ENCODE measurements at places on chromosomes 5 and 9. TPM values are rescaled to one million over a fixed set of nuclear protein-coding genes. Genes with fewer than 3 reads are reported as not detected.

ELL2 gene
- 15.0 TPM for total RNA-seq

- H3K27ac ChIP-seq = no peak overlapping the region
- H3K4me3 ChIP-seq = no peak overlapping the region
- no peak for DNase-seq
- no peaks in the 10 kb centered on the region for H3K36me3 ChIP-seq
- peaks cover 2% of the 10 kb centered on the region for H3K27me3 ChIP-seq
- H3K4me1 ChIP-seq = no peaks in the 10 kb centered on the region
Measured at GRCh38 chr5:58499941-58500340, 8.7 kb downstream of the GAPT start.

LCN9 gene
- total RNA-seq = not detected

- H3K27ac ChIP-seq = no peak overlapping the region
- H3K36me3 ChIP-seq = no peaks in the 10 kb centered on the region
- H3K27me3 ChIP-seq = no peaks in the 10 kb centered on the region
Measured at GRCh38 chr5:120083851-120084542, 380.1 kb upstream of the PRR16 start.

MIGA2 gene
- total RNA-seq = 66.0 TPM

DNA sequence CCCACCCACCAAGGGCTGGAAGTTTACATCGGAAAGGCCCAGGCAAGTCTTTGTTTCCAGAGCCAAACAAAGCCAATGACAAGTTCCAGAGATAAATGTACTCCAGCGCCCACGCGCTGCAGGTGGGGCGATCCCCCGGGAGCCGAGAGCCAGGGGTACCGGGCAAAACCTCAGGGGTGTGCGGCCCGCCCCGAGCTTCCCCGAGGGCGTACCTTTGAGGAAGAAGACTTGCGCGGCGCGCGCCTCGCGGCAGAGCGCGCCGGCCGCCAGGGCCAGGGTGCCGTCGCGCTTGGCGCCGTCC, 671 bp downstream of the DUSP1 start:
- H3K36me3 ChIP-seq = peaks cover 14% of the 10 kb centered on the region
- DNase-seq = no peak
- H3K27me3 ChIP-seq = no peaks in the 10 kb centered on the region
- peak overlapping the region; percentile 89 for H3K4me3 ChIP-seq
- H3K27ac ChIP-seq = peak overlapping the region; percentile 77

DNA sequence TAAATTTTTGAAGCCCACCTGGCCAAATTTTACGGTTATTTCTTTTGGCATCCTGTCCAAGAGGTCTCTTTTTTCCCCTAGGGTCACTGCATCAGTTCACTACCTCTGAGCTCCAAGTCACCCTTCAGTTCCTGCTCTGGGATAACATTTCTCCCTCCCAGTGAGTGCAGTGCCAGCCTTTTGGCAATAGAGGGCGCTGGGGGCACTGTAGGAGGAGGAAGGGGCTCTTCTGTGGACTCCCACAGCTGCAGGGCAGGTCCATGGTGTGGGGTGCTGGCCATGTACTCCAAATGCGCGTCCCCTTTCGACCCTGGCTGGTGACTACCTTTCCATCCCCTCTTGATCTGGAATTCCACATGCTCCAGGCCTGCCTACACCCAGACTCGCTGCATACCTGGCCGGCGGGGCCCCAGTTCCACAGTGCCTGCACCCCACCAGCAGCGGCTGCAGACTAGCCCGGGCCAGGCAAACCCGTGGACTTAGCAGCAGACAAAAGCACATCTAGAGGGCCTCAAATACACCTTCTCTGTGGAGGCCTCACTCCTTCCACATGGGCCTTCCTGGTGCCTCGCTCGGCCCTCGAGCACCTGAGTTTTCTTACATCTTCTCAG, 20.3 kb upstream of the NINJ1 start:
- DNase-seq = no peak
- no peaks in the 10 kb centered on the region for H3K27me3 ChIP-seq
- H3K36me3 ChIP-seq = no peaks in the 10 kb centered on the region
- no peak overlapping the region for H3K4me3 ChIP-seq
- H3K27ac ChIP-seq = no peak overlapping the region
- peaks cover 1% of the 10 kb centered on the region for H3K4me1 ChIP-seq

SPINK13 gene
- total RNA-seq = not detected

NUTM2F gene
- total RNA-seq = not detected

DEPDC1B gene
- 30.0 TPM for total RNA-seq

DNA sequence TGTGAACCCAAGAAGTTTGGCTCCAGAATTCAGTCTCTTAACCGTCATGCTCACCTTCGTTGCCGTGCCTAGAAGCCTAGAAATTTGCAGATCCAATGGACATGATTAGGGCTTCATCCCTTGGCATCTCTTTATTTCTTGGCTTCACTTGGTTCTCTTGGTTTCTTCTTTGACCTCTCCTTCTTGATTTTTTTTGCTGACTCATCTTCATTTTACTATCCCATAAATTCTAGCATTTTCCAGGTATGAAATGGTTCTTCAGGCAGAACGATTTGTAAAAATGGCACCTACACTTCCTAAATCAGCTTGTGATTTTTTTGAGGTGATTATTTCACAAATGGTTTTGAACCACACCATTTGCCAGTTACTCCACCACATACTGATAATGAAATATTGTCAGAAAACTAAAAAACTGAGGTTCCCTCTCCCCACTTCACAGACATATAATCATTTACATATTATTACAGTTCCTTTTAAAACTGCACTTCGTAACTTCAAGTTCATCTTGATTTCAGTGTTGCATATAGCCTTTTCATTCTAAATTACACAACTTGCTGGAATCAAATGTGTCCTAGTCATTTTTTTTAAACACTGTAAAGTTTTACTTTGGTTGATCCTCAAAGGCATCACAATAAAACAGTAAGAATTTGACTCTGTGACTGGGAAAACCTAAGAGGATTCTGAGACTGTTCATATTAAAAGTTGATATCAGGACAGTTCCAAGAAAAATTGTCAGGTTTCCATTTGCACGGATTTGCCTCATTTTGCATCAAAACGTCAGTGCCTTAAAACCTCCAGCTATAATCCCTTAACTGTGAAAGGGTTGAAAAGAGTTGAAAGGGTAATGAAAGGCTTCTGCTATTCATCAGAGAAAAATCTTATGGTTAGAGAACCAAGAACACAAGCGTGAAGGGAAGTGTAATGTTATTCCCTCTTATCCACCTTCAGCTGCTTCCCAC, 8.9 kb upstream of the NREP start:
- DNase-seq = no peak
- H3K4me1 ChIP-seq = no peaks in the 10 kb centered on the region
- H3K4me3 ChIP-seq = no peak overlapping the region
- H3K27me3 ChIP-seq = peaks cover 11% of the 10 kb centered on the region
- no peak overlapping the region for H3K27ac ChIP-seq

PSMD5 gene
- total RNA-seq = 57.4 TPM

IL7R gene
- total RNA-seq = 738 TPM

GRCh38 chr9:72537671-72538070, 16.3 kb downstream of the TMC1 start:
- no peak for DNase-seq
- H3K4me3 ChIP-seq = no peak overlapping the region
- no peaks in the 10 kb centered on the region for H3K27me3 ChIP-seq
- no peak overlapping the region for H3K27ac ChIP-seq

DNA sequence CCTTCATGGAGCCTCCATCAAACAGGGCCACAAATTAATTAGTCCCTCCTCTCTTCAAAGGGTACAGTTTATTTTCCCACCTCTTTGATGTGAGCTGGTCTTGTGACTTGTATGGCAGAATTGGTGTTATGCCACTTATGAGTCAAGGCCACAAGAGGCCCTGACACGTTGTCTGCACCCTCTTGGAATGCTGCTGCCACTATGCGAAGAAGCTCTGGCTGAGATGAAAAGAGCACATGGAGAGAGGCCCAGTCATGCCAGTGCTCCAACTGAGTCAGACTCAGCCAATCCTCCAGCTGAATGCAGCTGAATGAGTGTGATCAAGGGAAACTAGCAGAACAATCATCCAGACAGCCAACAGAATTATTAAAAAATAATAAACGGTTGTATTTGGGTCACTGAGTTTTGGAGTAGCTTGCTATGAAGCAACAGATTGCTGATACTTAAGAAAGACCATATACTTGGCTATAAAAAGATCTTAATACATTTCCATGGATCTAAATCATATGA, 128.3 kb downstream of the MARCHF11 start:
- H3K36me3 ChIP-seq = no peaks in the 10 kb centered on the region
- no peaks in the 10 kb centered on the region for H3K27me3 ChIP-seq
- no peak overlapping the region for H3K4me3 ChIP-seq
- no peak for DNase-seq

DNA sequence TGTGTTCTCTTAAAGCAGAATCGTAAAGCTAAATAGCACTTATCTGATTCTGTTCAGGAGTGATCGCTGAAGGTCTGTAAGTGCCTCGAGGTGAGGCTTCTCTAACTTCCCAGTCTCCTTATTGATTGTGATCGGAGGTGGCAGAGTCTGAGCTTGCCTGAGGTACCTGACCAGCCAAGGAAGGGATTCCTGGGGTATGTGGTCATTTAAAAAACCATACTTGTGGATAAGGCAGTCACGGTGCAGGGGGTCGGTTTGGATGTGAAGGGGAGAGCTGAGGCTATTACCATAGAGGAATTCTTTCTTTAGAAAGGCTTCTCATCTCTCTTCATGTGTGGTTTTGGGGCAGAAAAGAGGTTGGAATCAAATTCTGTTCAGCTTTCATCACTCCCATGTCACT, 193.7 kb downstream of the TLE4 start:
- H3K36me3 ChIP-seq = no peaks in the 10 kb centered on the region
- no peaks in the 10 kb centered on the region for H3K27me3 ChIP-seq
- H3K4me3 ChIP-seq = no peak overlapping the region
- no peaks in the 10 kb centered on the region for H3K4me1 ChIP-seq
- no peak overlapping the region for H3K27ac ChIP-seq

SPZ1 gene
- not detected for total RNA-seq

- H3K27ac ChIP-seq = no peak overlapping the region
- H3K27me3 ChIP-seq = no peaks in the 10 kb centered on the region
Measured at GRCh38 chr5:99605904-99606303, 677.1 kb upstream of the CHD1 start.

DNA sequence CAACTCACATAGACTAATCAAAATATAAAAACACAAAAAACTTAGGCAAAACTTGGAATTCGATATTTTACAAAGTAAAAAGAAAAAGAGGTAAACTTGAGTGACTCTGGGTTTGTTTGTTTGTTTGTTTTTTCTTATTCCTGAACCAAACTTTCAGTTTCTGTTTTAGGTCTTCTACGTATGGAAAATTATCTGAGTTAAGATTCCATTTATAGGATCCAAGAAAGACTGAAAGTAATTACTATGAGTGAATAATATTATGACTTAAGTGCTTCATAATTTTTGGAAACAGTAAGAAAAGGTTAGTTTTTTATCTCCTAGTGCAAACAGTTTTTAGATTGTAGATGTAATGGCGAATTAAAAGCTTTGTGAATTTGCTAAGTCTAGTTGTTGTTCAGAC, 13.2 kb downstream of the ST8SIA4 start:
- H3K4me3 ChIP-seq = peak overlapping the region; percentile 79
- H3K27me3 ChIP-seq = no peaks in the 10 kb centered on the region
- peak overlapping the region; percentile 82 for H3K27ac ChIP-seq
- peaks cover 31% of the 10 kb centered on the region for H3K36me3 ChIP-seq
- no peak for DNase-seq

DNA sequence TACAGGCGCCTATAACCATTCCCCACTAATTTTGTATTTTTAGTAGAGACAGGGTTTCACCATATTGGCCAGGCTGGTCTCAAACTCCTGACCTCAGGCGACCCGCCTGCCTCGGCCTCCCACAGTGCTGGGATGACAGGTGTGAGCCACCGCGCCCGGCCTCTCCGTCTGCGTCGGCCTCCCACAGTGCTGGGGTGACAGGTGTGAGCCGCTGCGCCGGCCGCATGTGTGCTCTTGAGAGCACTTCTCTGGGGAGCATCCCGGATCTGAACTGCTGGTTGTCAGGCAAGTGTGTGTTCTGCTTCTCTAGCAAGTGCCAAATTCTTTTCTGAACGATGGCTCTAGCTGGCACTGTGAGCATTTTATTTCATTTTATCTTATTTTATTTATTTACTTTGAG, 3.7 kb upstream of the ENTPD2 start:
- H3K4me3 ChIP-seq = no peak overlapping the region
- H3K4me1 ChIP-seq = no peaks in the 10 kb centered on the region
- H3K27ac ChIP-seq = no peak overlapping the region
- DNase-seq = no peak

DNA sequence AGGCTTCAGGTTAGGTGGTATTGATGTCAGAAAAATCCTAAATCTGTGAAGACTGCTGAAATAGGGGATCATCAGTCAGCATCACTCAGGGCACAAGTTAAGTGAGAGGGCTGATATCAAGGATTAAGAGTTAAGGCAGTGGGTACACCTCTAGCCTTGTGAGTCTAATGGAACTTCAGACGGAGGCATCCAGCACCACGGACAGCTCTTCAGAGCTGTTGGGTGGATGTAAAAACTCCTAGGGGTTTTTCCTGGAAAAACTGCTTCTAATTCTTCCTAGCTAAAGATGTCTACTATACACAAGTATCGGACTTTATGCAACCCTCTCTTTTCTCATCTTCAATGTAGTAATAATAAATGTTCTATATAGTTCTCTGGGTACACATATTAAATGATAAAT, 165.9 kb downstream of the SH3GL2 start:
- no peak for DNase-seq
- H3K36me3 ChIP-seq = no peaks in the 10 kb centered on the region
- no peak overlapping the region for H3K27ac ChIP-seq
- H3K4me1 ChIP-seq = no peaks in the 10 kb centered on the region
- H3K4me3 ChIP-seq = no peak overlapping the region
- no peaks in the 10 kb centered on the region for H3K27me3 ChIP-seq

MOB3B gene
- 3.6 TPM for total RNA-seq

DNA sequence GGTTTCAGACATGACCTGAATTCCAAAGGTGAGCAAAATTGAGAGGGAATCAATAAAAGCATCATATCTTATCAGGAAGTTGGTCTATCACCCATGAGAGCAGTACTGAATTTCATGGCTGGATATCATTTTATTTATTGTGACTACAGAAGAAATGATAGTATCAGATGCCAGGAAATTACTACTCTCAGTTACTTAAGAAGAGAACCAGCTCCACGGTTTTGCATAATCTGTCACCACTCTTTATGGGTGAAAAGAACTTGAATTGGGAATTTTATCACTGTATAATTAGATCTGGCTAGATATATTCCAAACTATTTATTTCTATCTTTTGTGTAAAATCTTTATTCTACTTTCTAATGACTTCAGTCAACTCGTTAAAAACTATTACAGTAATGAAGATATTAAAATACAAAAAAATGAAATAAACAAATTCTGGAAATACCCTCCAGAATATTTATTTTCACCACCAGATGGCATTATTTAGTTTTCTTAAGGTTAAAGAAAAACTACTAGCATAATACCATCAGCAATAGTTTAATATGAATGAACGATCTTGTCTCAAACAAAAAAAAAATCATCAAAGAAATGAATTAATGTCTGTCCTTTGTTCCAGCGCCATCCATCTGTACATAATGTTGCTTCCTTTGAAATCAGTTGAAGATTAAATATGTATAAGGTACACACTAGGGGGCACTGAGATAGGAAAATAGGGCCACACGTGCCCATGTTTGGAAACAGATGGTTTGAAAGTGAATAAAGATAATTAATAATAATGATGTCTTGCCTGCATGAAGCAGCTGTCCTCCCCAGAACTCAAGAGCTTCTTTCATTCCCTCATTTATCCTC, 84.7 kb upstream of the SLCO6A1 start:
- no peaks in the 10 kb centered on the region for H3K4me1 ChIP-seq
- no peaks in the 10 kb centered on the region for H3K36me3 ChIP-seq
- no peaks in the 10 kb centered on the region for H3K27me3 ChIP-seq
- H3K27ac ChIP-seq = no peak overlapping the region
- DNase-seq = no peak

FBN2 gene
- total RNA-seq = not detected

MXD3 gene
- total RNA-seq = 85.0 TPM

KIF4B gene
- total RNA-seq = not detected

SLC6A3 gene
- 0.08 TPM for total RNA-seq

All from activated naive CD8-positive, alpha-beta T cell treated with anti-CD3 and anti-CD28 coated beads, Interleukin-2, amount 10 ng/mL, durations not matched to agents 7 days and 5 days (primary cell).